ENCODE measurements at places on chromosomes 3 and 15.
A peak's percentile ranks its signal among the peaks of the same experiment; 100 is the strongest.

DNA sequence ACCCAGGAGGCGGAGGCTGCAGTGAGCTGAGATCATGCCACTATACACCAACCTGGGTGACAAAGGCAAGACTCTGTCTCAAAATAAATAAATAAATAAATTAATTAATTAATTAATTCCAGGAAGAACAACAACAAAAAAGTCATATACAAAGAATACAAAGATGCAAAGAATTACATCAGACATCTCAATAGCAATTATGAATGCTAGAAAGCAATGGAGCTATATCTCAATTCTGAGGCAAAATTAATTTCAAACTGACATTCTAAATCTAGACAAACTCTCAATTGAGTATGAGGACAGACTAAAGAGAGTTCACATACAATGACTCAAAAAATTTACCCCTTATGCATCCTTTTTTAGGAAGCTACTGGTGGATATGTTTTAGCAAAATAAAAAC lies 69.6 kb upstream of the CTNNB1 start:
- no peak for DNase-seq

GRCh38 chr3:125025642-125026041 lies 30.2 kb downstream of the HEG1 start:
- no peak for DNase-seq

GRCh38 chr15:62658498-62658897 lies 384.0 kb upstream of the TPM1 start:
- DNase-seq: no peak

DNA sequence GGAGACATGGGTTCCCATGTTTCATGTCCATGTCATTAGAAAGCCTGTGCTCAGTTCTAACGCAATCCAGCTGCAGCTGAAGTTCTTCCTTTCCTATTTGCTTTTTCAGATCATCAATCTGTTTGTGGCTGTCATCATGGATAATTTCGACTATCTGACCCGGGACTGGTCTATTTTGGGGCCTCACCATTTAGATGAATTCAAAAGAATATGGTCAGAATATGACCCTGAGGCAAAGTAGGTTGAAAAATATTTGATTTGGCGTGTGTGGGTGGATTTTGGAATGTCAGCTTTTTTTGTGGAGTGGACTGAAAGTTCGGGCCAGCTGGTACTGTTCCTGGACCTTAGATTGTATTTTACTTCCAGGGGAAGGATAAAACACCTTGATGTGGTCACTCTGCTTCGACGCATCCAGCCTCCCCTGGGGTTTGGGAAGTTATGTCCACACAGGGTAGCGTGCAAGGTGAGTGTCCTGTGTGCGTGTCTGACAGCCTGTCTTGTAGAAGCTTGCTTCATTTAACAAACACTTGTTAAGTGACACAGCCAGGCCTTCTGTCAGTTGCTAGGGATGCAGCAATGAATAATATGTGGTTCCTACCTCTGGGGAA lies 69.6 kb downstream of the CHDH start:
- no peak for DNase-seq

- no peak for DNase-seq
Measured at GRCh38 chr15:92122259-92122658, 268.8 kb downstream of the SLCO3A1 start.

GRCh38 chr15:82944056-82944455 lies 8.5 kb downstream of the HOMER2 start:
- no peak for DNase-seq

DNA sequence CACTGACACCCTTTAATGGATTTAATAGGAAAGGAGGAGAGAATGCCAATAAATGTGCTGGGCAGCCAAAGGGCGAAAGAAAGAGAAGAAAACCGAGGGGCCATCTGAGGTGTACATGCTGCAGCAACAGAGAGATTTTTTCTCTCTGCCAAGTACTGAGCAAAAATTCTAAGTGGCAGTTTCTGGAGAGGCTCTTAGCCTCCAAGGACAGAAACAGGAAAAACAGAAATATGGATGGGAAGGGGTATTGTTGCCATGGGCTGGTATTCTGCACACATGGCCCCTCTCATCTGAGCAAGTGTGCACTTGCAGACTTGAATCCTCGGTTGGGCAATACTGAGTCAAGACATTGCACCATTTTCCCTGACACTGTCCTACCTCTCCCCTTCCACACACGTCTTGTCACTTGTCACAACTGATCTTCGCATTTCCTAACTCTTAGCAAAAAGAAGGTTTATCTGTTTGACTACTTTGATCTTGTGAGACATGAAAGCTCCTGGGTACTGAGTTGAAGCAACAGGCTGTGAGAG lies 73.9 kb downstream of the PRICKLE2 start:
- DNase-seq: no peak

- peak; percentile 70 for DNase-seq
Measured at GRCh38 chr3:23991683-23992628, 46.9 kb downstream of the NR1D2 start.

DNA sequence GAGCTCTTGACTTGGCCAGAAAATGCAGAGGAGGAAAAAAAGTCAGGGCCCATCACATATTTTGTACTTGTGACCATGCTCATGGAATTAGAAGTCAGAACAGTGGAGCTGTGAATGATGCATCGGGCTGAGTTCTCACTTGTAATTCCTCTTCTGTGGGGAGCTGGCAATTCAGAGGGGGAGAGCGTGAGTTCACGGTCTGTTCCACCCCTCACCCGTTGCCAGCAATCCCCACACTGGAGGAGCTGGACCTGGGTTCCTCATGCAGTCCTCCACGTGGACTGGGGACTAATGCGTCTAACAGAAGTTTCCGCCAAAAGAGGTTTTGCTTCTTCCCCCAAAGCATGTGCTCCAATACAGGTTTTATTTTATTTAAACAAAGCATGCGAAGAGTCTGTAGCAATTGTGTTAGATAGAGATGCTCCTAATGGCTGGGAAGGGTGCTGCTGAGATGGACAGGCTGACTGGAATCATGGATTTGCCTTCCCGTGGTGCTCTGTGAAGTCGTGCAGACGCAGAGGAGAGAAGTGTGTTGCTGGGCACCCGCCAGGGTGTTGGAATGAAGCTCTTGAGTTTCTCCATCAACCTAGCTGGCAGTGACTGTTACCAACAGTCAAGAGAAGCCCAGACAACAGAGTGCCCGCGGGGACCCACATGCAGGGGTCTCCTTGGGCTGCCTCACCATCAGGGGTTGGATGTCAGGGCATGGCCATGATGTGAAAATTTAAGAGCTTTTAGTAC lies 77.4 kb upstream of the PCSK6 start:
- no peak for DNase-seq

DNA sequence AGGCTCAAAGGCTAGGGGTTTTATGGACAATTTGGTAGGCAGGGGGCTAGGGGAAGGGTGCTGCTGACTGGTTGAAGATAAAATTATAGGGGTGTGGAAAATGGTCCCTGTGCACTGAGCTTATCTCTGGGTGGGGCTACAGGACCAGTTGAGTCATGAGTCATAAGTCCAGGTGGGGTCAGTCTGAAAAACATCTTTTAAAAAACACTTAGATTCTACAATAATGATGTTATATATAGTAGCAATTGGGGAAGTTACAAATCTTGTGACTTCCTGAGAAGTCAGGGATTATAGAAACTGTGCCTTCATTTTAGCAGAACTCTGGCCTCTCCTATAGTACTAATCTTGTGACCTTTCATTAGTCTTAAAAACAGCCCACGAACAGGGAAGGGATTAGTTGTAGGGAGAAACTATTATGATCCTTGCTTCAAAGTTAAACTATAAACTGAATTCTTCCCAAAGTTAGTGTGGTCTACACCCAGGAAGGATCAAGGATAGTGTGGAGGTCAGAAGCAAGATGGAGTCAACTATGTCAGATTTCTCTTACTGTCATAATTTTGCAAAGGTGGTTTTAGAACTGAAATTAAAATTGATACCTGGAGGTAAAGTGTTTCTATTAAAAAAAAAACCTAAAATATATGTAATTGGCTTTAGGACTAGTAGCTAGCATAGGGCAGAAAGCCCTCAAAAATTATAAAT lies 130.1 kb downstream of the P2RY1 start:
- no peak for DNase-seq

- DNase-seq: no peak
Measured at GRCh38 chr3:105170423-105170822, 196.3 kb upstream of the ALCAM start.

- DNase-seq: no peak
Measured at GRCh38 chr3:67463656-67464055, 190.8 kb downstream of the SUCLG2 start.

DNA sequence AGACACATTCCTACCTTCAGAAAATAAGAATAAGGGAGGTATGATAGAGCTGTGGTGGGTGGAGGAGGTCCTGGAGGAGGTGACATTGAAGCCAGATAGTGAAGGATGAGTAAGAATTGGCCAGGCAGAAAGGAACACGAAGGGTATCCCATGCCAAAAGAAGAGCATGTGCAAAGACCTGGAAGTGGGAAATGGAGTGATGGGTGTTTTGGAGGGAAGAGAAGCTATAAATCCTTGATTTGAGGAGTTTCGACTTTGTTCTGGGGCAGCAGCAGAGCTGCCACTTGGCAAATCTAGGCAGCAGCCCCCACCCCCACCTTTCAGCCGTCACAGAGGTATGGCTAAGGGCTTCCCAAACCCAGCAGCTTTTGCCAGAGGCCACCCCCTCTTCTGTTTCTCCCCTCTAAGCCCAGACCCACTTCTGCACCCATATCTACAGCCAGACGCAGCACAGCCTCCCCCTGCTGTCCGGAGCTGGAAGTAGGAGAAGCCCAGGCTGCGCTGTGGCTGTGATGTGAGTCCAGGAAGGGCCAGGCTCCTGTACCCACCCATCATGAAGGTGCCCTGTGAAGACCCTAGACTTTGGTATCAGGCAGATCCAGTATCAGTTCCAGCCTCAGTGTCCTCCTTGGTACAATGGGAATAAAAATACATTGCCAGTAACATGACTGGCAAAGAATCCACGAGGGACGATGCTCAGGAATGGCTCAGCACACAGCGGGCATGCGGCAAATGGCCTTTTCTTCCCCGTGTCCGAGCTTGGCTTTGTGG lies 188.7 kb upstream of the LINGO1 start:
- DNase-seq: peak; percentile 62

DNA sequence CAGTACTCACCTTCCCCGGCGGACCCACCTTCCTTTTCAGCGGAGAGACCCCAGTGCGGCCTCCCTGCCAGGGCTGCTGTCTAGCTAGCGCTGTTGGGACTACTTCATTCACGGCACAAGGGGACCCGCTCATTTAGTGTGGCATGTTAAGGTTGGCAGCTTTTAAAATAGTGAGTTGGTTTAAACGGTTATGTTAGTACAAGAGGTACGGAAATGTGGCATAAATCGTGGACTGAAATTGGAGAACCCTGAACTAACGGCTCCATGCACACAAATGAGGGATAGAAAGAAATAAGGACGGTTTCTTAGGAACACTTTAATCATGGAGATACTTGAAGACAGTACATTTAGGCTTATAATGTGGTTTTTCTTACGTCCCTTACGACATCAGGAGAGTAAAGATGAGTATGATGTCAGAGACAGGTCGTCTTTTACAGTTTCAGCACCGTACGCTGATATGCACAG lies 752 bp downstream of the CEP63 start:
- peak; percentile 88 for DNase-seq

GRCh38 chr15:59299929-59300617 lies 72.6 kb downstream of the MYO1E start:
- no peak for DNase-seq

GRCh38 chr3:108940568-108941263 lies 13.0 kb downstream of the GUCA1C start:
- no peak for DNase-seq

GRCh38 chr3:108408883-108409799 lies 101.3 kb downstream of the MYH15 start:
- no peak for DNase-seq

- DNase-seq: no peak
Measured at GRCh38 chr3:52149726-52150125, 4.5 kb downstream of the POC1A start.

GRCh38 chr3:137020315-137020714 lies 62.5 kb downstream of the IL20RB start:
- DNase-seq: no peak

DNA sequence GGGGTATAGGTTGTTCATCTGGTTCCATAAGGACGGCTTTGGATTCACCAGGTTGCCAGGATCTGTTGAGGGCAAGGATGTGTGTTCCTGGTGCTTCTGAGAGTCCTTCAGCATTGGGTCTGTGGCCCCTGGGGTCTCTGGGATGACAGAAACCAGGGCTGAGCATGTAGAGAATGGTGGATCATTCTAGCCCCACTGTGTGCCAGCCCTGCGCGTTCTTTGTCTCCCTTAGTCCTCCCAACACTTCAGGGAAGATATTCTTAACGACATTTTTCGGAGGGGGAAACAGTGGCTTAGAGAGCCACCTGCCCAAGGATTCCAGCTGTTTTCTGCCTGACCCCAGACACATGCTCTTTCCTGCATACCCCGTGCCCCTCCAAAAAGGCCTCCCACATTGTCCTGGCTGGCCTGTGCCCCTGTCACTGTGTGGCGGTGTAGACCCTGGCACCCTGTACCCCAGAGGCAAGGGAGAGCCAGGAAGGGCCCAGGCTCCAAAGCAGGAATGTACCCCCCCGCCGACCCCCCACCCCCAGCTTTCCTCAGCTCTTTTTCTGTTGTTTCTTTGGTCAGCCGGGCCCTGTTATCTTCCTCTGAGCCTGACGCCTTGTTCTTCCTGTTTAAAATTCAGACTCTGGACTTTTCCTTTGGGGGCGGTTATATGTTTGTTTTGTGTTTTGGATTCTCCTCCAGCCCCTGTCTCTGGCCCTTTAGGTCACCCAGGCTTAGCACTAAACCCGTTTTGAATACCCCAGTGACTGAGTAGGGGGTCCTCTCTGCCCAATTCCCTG lies 57.8 kb upstream of the SMAD6 start:
- DNase-seq: no peak

- DNase-seq: no peak
Measured at GRCh38 chr15:90264671-90265070, 801 bp upstream of the NGRN start.

DNA sequence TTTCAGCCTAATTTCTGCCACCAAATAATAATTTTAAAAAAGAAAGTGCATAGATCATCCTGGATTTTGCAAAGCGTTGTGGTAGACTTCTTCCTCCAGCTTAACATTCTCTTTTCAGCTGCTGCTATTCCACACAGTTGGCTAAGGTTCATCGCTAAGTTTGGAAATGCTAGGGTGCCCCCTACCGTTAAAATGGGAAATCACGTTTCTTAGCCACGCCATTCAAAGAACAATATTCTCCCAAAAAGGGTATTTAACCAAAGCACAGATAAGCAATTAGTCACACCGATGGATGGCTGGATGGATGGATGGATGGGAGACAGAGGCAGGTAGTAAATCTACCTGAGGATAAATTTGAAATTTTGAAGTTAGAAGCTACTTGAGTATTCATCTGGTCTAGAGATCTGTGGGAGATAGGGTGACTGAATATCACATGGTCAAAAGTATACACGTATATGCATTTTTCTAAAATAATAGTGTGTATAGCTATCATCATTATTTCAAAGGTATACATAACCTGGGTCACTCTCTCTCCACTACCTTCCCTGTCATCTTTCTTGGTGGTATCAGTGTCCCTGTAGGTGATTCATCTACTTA lies 67.2 kb downstream of the EFHB start:
- DNase-seq: peak; percentile 51

DNA sequence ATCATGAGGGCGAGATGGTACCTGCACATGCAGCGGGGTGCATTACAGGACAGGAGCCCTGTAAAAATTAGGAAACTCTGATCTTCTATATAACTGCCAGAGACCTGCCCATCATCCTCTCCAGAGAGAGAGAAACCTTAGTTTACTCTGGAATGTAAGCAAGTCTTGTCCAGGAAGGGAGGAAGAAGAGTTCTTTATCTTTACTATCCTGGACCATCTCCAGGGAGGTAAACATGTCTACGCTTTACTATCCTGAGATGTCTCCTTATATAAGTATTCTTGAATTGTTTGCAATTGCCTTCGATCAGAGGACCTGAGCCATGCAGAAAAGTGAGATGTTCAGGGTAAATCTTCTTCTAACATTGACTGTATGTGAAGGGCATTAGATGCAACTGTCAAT lies 12.7 kb upstream of the HACD2 start:
- no peak for DNase-seq

- DNase-seq: no peak
Measured at GRCh38 chr3:127390365-127391025, 102.6 kb upstream of the PRR20G start.
